Skeletal muscle cell (primary cell): ENCODE measurements at places on chromosomes 1 and 21.

DNA sequence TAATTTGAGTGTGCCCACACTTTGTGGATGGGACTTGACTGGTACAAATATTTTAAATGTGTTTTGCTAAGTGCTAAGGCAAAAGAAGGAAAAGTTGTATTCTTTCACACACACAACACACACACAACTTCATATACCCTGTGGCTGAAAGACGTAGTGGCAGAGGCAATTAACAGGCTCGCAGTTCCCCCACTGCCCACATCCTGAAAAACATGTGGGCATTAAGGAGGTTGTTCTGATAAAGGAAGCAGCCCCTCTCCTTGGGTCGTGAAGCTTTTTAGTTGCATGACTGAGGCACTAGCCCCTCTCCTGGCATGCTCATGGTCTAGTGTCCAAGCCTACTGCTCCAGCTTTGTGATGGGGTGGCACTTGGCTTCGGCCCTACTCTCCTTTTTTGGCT lies 14.3 kb upstream of the ADAM30 start:
- DNase-seq: no peak

DNA sequence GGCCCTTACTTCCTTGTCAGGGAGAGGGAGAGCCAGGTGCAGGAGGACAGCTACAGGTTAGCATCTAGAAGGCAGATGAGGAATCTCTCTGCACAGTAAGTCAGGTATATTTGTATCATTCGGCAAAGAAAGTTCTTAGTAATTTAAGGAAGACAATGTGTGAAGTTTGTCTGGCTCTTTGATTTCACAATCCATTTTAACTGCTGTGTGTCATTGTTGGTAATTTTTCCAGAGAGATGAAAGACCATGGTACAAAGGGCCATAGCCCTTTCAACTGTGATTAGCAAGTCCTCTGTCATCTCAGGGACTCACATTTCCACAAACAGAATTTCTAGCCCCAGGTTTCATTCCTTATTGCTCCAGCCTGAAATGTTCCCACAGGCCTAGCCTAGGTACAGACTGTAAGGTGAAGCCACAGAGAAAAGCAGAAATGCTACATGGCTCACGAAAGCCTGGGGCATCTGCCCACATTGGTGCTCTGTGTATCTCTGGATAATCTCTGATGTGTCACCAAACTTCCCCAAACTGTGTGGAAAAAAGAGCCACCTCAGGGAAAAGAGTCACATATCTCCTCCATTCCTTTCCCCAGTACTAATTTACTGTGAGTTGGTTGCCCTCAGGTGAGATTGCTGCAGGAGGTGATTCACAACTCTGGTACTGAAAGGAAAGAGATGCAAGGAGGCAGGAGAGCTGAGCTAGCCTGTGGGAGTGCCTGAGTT lies 70.6 kb downstream of the SYT6 start:
- no peak for DNase-seq

DNA sequence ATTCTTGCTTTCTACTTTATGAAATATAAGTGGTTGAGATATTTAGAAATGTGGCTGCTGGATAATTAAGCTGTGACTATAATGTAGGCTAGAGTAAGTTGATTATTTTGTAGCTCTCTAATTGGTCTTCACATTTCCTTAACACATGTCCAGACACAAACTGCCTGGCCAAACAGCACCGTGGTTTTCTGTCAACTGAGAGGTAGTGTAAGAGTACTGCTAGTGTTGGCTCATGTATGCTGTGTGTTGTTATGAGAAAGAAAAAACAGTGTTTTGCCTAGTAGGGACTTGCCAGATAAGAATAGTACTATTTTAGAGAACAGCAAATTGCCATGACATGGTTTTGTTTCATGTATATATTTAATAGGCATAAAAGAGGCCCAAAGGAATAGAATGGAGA lies 37.1 kb downstream of the TMED5 start:
- DNase-seq: no peak

GRCh38 chr1:198352975-198353695 lies 187.3 kb downstream of the ATP6V1G3 start:
- no peak for DNase-seq

- DNase-seq: no peak
Observed at GRCh38 chr1:175702079-175702795, 41.2 kb downstream of the TNR start.
